ENCODE measurements at places on chromosomes 16 and 17. TPM values are rescaled to one million over a fixed set of nuclear protein-coding genes. Genes with fewer than 3 reads are reported as not detected.

DNA sequence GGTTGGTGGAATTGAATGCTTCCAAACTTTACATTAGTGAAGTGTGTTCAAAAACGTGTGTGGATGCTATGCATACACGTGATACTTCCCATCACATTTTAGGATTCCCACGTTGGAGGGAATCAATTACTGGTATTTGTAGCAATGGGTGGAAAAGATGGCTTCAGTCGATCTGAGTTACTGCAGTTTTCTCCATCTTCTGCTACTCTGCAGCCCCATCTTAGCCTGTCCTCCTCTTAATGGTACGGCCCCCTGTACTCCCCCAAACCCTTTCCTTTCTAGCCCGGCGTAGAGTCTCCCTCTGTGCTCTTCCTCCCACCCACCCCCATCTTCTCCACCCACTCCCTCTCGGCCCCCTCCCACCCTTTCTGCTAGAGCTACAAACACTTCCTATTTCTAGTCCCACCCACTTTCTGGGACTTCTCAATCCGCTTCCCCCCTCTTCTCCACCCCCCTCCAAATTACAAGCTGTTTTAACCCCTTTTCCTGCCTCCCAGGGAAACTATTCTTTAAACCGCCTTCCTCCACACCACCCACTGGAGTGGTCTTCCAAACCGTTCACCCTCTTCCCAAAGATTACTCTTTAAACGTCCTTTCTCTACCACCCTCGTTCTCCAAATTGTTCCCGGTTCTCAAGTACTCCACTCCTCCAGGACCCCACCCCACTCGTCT is 1.1 kb downstream of the CHTF8 start:
- no peak for DNase-seq

The NUBP1 gene
- 41.3 TPM for total RNA-seq

DNA sequence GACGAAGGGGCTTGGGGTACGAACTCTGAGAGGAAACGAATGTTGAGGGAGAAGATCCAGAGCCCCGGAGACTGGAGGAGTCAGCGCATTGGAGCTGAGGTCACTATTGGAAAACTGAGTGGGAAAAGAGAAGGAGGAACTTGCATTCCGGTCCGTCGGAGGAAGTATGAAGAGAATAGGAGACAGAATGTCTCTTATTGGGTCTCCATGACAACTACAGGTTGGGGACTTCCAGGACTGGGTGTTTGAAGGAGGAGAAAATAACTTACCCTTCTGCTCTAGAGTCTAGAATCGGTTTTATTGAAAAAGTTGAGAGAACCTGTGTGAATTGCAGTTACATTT is 537 bp downstream of the GOSR1 start:
- DNase-seq: no peak

GRCh38 chr17:50693036-50693682 is 14.6 kb downstream of the ANKRD40 start:
- no peak for DNase-seq

The NPIPB13 gene
- 10.2 TPM for total RNA-seq

The RNF112 gene
- 0.18 TPM for total RNA-seq

The ALDH3A1 gene
- not detected for total RNA-seq

The STX1B gene
- 0.40 TPM for total RNA-seq

The GNAO1 gene
- total RNA-seq: 2.5 TPM

All from CD8-positive, alpha-beta memory T cell (primary cell).